ENCODE measurements at places on chromosomes 7 and 10. TPM values are rescaled to one million over a fixed set of nuclear protein-coding genes. Genes with fewer than 3 reads are reported as not detected.

The ICA1 gene
- total RNA-seq: 2.2 TPM

The NET1 gene
- total RNA-seq: 26.0 TPM

The TMEM270 gene
- total RNA-seq: not detected

The KEL gene
- not detected for total RNA-seq

The GNG11 gene
- 93.0 TPM for total RNA-seq

The CYP3A7 gene
- total RNA-seq: not detected

The HK1 gene
- 301 TPM for total RNA-seq

The OR2A12 gene
- total RNA-seq: not detected

The FOXI2 gene
- total RNA-seq: not detected

The NPC1L1 gene
- total RNA-seq: not detected

The FRG2B gene
- not detected for total RNA-seq

The CLEC5A gene
- not detected for total RNA-seq

The SPDYE18 gene
- total RNA-seq: 0.56 TPM

The NUTM2E gene
- 0.19 TPM for total RNA-seq

The SOSTDC1 gene
- total RNA-seq: not detected

The BHLHA15 gene
- total RNA-seq: 0.13 TPM

The ZNF727 gene
- 1.8 TPM for total RNA-seq

The GPNMB gene
- total RNA-seq: 172 TPM

The ASB10 gene
- total RNA-seq: not detected

The COL17A1 gene
- total RNA-seq: 1.3 TPM

The SH2D4B gene
- not detected for total RNA-seq

The UNCX gene
- not detected for total RNA-seq

The ZPBP gene
- total RNA-seq: not detected

Data from aortic smooth muscle cell (primary cell).